ENCODE measurements at places on chromosomes 3 and 15. TPM values are rescaled to one million over a fixed set of nuclear protein-coding genes. Genes with fewer than 3 reads are reported as not detected.

The GUCA1C gene
- polyA plus RNA-seq, result not detected

The TOP2B gene
- polyA plus RNA-seq, result 373 TPM

The PIGX gene
- polyA plus RNA-seq, result 97.3 TPM

The SLC12A1 gene
- polyA plus RNA-seq, result 0.67 TPM

The GRIP2 gene
- 8.6 TPM for polyA plus RNA-seq

The PPP1R14D gene
- polyA plus RNA-seq, result not detected

The CAND2 gene
- polyA plus RNA-seq, result 21.8 TPM

The ITGA11 gene
- polyA plus RNA-seq, result not detected

The TRIM42 gene
- not detected for polyA plus RNA-seq

The GOLGA6B gene
- not detected for polyA plus RNA-seq

The HEG1 gene
- 0.48 TPM for polyA plus RNA-seq

The FGF7 gene
- polyA plus RNA-seq, result 0.04 TPM

The PLSCR2 gene
- polyA plus RNA-seq, result not detected

The NR2E3 gene
- polyA plus RNA-seq, result not detected

The GOLGA6L7 gene
- not detected for polyA plus RNA-seq

The UNC13C gene
- 4.0 TPM for polyA plus RNA-seq

The GPR149 gene
- 10.7 TPM for polyA plus RNA-seq

The ULK4 gene
- polyA plus RNA-seq, result 7.2 TPM

The LSAMP gene
- 89.6 TPM for polyA plus RNA-seq

The ETFA gene
- 147 TPM for polyA plus RNA-seq

The PPM1L gene
- 28.3 TPM for polyA plus RNA-seq

The VIPR1 gene
- polyA plus RNA-seq, result 5.0 TPM

The RBMS3 gene
- 0.34 TPM for polyA plus RNA-seq

The CAPN3 gene
- 1.5 TPM for polyA plus RNA-seq

The IGDCC3 gene
- polyA plus RNA-seq, result 14.4 TPM

The SLC9C1 gene
- polyA plus RNA-seq, result not detected

The EXD1 gene
- polyA plus RNA-seq, result 0.40 TPM

The SERPINI2 gene
- 1.7 TPM for polyA plus RNA-seq

All from neural cell (in vitro differentiated cells).